Kidney epithelial cell (primary cell): ENCODE measurements at places on chromosomes 7 and 10. TPM values are rescaled to one million over a fixed set of nuclear protein-coding genes. Genes with fewer than 3 reads are reported as not detected.

GRCh38 chr7:3634396-3634795, 333.3 kb downstream of the SDK1 start:
- DNase-seq, result no peak

DNA sequence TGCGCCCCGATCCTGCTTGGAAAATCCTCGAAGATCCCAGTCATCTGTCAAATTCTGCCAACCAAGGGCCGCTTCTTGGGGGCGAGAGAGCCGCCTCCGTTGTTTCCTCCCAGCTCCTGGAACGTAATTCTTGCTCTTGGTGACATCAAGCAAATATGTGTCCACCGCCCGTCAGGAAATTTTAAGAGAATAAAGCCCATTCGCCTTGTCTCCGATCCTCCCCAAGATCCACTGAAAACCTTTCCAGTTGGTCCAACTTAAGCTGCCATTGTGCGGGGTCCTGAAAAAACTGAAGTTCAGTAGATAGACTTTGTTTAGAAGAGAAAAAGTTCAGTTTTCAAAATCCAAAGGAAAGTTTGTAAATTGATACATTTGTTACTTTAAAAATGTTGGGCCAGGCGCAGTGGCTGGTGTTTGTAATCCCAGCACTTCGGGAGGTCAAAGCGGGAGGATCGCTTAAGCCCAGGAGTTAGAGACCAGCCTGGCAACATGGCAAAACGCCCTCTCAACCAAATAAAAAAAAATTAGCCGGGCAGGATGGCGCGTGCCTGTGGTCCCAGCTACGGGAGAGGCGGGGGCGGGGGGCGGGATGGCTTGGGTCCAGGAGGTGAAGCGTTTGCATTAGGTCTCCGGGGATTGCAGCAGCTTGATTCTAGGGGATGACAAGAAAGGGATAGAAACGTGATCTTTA, 1.0 kb upstream of the ZNF800 start:
- DNase-seq, result no peak

- DNase-seq, result no peak
These were observed at the start of gene ZNF716 for GRCh38 chr7:57449904-57450303. ZNF716 (plus strand) TSS chr7:57450177; CDS start chr7:57450289, 112 bp downstream.

DNA sequence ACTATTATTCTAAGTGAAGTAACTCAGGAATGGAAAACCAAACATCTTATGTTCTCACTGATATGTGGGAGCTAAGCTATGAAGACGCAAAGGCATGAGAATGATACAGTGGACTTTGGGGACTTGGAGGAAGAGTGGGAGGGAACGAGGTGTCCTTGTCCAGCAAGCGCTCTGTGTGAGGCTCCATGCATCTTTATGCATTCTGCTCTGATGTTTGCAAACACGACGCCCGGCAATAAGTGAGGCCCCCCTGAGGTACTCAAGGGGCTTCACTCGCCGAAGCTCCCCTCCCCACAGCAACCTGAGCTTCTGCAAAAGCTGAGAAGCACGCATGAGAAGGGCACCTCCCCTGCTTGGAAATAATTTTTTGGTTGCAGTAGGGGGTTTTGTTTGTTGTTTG, 103.3 kb downstream of the LHPP start:
- DNase-seq, result no peak

DNA sequence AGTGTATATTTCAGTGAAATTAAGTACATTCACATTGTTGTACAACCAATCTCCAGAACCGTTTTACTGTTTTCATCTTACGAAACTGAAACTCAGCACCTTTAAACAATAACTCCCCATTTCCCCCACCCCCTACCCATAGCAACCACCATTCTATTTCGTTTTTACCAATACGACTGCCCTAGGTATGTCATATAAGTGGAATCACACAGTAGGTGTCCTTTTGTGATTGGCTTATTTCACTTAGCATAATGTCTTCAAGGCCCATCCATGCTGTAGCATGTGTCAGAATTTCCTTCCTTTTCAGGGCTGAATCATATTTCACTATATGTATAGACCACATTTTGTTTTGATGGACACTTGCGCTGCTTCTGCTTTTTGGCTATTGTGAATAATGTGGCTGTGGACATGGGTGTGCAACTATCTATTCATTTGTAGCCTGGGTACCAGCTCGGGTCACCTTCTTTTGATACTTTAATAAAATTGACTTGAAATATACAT, 34.3 kb upstream of the DLG5 start:
- no peak for DNase-seq

DNA sequence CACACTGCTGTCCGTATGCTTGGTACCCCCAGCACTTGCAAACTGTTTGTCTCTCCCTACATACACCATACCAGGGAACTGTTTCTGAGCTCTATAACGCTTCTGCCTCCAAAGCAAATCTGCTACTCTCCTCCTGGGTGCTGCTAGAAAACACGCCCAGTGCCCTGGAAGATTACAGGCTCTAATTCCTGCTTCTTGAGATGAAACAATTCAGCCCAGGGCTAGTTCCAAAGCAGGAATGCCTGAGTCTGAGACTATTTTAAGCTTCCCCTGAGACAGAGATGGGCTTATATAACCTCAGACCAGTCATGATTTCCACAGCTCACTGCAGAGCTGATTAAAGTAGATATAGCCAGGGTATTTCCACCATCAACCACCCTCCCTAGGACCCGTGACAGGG, 327.1 kb downstream of the GPR158 start:
- no peak for DNase-seq

DNA sequence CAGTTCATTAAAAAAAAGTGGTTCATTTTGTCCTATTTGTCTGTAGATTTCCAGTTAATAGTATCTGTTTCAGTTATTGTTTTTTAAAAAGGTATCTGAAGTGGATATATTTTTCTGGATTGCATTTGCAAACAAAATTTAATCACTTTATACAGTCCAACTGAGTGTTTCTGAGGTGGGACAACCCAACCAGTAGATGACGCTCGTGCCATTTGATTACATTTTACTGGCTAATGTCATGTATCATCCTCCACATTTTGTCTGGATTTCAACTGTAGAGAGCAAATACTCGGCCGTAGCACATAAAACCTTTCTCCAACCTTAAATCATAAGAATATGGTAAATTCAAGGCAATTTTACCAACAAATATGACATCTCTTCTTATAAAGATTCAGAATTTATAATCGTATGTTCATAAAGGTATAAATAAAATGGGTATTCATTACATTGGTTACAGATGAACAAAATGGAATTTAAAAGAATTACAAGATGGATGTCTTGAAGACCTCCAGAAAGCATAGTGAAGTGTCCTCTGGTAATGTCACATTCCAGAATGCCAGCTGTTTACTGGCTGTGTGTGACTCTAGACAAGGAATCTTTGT, 789.0 kb downstream of the PHTF2 start:
- no peak for DNase-seq

DNA sequence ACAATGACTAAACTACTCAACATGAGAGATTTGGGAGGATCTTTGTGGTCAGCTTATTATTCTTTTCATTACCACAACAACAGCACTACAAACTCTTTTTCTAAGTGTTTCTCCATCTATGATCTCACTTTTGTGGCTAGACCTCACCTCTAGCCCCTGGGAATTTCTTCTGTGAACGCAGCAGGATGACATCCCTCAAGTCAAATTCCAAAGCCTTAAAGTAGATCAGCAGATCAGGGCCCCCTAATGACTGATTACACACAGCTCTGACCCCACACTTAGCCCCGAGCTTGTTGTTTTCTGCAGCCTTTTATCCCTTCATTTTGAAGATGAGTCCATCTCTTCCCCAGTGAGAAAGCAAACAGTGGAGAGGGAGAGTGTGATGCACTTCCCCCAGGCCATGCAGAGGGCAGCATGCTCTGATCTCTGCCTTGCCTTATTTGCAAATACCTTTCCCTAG, 27.3 kb downstream of the TFAM start:
- DNase-seq, result peak; percentile 88

DNA sequence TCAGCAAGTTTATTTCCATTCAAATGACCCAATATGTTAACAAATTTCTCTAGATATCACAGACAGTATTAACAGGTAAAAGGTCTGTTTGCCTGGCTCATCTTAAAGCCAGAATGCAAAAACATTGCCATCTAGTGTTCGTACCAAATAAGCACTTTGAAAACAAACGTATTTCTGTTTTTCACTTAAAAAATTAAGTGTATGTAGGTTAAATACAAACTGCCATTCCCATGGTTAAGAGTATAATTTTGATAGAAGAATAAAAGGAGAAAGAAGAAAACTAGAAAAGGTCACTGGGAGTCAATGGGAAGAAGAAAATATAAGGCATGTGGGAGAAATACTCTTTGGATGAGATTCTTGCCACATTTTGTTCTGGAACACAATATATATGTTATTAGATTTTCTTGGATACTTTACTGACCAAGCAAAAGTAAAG, 51.0 kb downstream of the ORC5 start:
- DNase-seq, result peak; percentile 12

GRCh38 chr10:86708783-86709380, 40.6 kb downstream of the LDB3 start:
- DNase-seq, result no peak

The PSD gene
- 2.0 and 3.8 TPM in 2 replicates for total RNA-seq
